ENCODE measurements at places on chromosomes 1 and 21.

DNA sequence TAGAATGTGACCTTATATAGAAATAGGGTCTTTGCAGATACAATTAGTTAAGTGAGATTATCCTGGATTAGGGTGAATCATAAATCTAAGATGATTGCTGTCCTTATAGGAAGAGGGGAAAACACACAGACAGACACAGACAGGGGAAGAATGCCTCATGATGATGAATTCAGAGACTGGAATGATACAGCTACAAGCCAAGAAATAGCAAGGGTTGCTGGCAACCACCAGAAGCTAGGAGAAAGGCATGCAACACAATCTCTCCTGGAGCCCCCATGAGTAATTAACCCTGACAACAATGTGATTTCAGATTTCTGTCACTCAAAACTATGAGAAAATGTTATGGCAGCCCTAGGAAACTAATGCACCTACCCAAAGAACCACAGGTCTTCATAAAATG, 19.1 kb upstream of the PPIH start:
- no peak for DNase-seq

GRCh38 chr21:43204638-43205037, 35.8 kb downstream of the CRYAA start:
- no peak for DNase-seq

DNA sequence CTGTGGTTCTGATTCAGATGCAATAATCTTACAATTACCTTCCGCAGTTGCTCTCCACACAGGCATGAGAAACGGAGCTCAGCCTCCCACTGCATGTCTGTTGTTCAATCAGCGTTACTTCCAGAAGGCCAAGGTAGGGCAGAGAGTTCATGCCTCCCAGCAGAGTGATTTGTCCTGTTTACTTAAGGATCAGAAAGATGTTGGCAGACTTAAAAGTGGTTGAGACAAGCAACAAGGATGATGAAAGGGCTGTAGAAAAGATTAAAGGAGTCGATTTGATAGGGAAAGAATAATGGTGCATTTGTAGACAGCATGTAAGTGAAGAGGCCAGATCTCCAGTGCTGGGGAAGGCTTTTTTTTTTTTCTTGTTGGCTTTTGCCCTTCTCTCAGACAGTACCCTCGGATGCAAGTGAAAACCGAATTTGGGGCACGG, 26.6 kb downstream of the ARMH1 start:
- DNase-seq = no peak

GRCh38 chr1:166511761-166512160, 327.5 kb upstream of the POGK start:
- no peak for DNase-seq

DNA sequence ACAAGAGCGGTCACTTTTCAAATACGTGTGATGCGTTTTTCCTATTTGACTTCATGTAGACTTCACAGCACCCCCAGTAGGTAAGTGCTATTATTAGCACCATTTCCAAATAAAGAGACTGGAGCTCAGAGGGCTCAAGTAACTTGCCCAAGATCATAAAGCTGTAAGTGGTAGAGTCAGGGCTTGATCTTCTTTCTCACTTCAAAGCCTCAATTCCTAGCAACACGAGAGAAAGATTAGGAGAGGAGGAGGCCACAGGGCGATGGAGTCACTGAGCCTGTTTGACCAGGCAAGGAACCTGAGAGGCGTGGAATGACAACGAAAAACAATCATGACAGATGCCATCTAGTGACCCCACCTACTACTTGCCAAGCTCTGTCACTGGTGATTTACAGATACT, 181.0 kb downstream of the FOXD2 start:
- DNase-seq = no peak

GRCh38 chr1:58264462-58264861, 282.1 kb downstream of the OMA1 start:
- DNase-seq = no peak

Measured in cortex of kidney (tissue), 1 donor.